Immature natural killer cell (primary cell): ENCODE measurements at places on chromosomes 4 and X. TPM values are rescaled to one million over a fixed set of nuclear protein-coding genes. Genes with fewer than 3 reads are reported as not detected.

Gene SMIM31
- polyA plus RNA-seq = not detected

DNA sequence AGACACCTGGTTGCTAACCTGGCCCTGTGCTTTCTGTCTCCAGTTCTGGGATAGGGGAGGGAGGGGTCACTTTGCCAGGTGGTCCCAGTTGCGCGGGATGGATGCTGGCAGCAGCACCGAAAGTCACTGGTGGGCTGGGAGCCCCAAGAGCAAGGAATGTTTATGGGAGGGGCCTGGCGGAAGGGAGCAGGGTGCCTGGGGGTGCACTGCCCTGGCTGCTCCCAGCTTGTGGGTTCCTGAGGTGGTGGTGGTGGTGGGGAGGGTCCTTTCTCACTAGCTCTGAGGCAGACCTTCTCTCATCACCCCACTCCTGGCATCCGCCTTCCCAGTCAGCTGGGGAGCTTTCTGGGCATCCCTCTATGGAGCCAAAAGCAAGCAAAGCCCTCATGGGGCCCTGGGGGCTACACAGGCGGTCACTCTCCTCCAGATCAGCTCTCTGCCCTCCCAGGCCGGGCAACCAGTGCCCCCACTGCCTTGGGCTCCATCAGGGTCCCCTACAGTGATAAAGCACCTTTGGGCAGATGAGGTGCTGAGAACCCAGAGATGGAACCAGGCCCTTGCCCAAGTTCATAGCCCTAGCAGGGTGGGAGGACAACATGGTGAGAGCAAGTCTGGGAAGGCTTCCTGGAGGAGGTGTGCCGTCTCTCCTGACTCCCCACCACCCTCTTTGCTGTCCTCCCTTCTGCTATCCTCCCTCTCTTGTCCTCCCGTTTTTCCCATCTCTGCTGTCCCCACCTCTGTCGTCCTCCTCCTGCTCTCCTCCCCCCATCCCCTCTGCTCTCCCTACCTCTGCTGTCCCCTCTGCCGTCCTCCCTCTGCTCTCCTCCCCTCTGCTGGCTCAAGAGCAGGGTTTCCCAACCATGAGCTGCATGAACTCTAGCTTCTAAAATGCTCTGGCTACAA, 16.0 kb downstream of the FGFR3 start:
- no peaks in the 10 kb centered on the region for H3K4me1 ChIP-seq
- no peak for DNase-seq
- no peak overlapping the region for H3K27ac ChIP-seq
- no peaks in the 10 kb centered on the region for H3K36me3 ChIP-seq

Gene ASB9
- 0.34 TPM for polyA plus RNA-seq

- peaks cover 5% of the 10 kb centered on the region for H3K27me3 ChIP-seq
- H3K4me1 ChIP-seq = peaks cover 2% of the 10 kb centered on the region
- H3K36me3 ChIP-seq = no peaks in the 10 kb centered on the region
- no peak overlapping the region for H3K4me3 ChIP-seq
Measured at GRCh38 chrX:68876731-68877130, 47.9 kb downstream of the EFNB1 start.

GRCh38 chr4:105510245-105510644, 36.4 kb upstream of the PPA2 start:
- no peak for DNase-seq
- H3K36me3 ChIP-seq = peaks cover 3% of the 10 kb centered on the region
- no peak overlapping the region for H3K4me3 ChIP-seq
- H3K27me3 ChIP-seq = peaks cover 4% of the 10 kb centered on the region
- H3K27ac ChIP-seq = no peak overlapping the region

Gene PLP1
- polyA plus RNA-seq = not detected

GRCh38 chrX:6599230-6599860, 64.4 kb upstream of the VCX3A start:
- H3K4me1 ChIP-seq = no peaks in the 10 kb centered on the region
- DNase-seq = no peak
- no peaks in the 10 kb centered on the region for H3K36me3 ChIP-seq
- no peak overlapping the region for H3K27ac ChIP-seq

DNA sequence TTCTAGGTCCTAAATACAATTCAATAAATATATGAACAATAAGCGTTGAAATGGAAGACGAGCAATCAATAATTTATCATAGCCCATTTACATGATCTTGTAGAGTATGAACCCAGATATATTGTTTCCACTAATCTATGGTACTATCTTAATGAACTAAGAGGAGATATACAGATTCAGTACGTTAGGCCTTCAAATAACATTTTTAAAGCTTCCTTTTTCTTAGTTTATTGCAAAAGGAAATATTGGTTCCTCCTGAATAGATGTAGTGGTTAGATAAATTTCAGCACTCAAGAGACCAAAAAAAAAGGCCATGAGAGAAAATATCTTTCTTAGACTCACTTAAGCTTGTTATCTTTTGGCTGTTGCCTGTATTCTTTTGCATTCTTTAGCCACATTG, 147.5 kb upstream of the PITX2 start:
- no peak for DNase-seq
- H3K27ac ChIP-seq = no peak overlapping the region
- no peaks in the 10 kb centered on the region for H3K27me3 ChIP-seq
- no peak overlapping the region for H3K4me3 ChIP-seq
- no peaks in the 10 kb centered on the region for H3K36me3 ChIP-seq

DNA sequence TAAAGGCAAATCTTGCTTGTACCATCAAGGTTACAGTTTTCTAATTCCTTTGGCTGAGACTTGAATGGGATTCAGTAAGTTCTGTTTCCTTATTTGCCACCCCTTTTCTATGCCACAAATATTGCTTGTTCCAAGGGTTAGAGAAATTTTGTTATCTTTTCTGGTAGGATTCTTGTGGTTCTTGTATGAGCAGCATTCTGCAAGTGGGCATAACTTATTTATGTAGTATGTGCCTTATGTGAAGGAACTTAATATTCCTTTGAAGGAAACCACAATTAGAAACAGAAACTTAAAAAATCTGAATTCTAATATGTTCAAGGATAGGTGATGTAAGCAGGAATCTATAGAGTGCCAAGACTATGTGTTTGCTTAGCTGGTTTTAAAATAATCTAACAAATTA, 53.1 kb upstream of the TSPAN5 start:
- H3K36me3 ChIP-seq = peaks cover 17% of the 10 kb centered on the region
- no peak for DNase-seq
- no peak overlapping the region for H3K4me3 ChIP-seq
- peaks cover 37% of the 10 kb centered on the region for H3K4me1 ChIP-seq
- H3K27ac ChIP-seq = no peak overlapping the region
- H3K27me3 ChIP-seq = peaks cover 3% of the 10 kb centered on the region

- no peak overlapping the region for H3K4me3 ChIP-seq
- H3K4me1 ChIP-seq = peaks cover 17% of the 10 kb centered on the region
- H3K27ac ChIP-seq = peak overlapping the region; percentile 57
Measured at GRCh38 chr4:876780-877179, 50.9 kb upstream of the CPLX1 start.

Gene ZXDA
- 2.5 TPM for polyA plus RNA-seq

Gene NEXMIF
- not detected for polyA plus RNA-seq

- H3K4me1 ChIP-seq = no peaks in the 10 kb centered on the region
- no peaks in the 10 kb centered on the region for H3K27me3 ChIP-seq
- no peak overlapping the region for H3K27ac ChIP-seq
- no peak overlapping the region for H3K4me3 ChIP-seq
Measured at GRCh38 chr4:94802091-94802490, 44.3 kb downstream of the BMPR1B start.

- no peaks in the 10 kb centered on the region for H3K27me3 ChIP-seq
- peak overlapping the region; percentile 31 for H3K27ac ChIP-seq
- DNase-seq = no peak
- H3K4me1 ChIP-seq = peaks cover 9% of the 10 kb centered on the region
- no peaks in the 10 kb centered on the region for H3K36me3 ChIP-seq
Measured at GRCh38 chr4:115292320-115293092, 179.1 kb upstream of the NDST4 start.

GRCh38 chr4:175784986-175785525, 27.0 kb downstream of the GPM6A start:
- no peak overlapping the region for H3K27ac ChIP-seq
- H3K4me3 ChIP-seq = no peak overlapping the region
- H3K4me1 ChIP-seq = no peaks in the 10 kb centered on the region
- DNase-seq = no peak
- H3K36me3 ChIP-seq = no peaks in the 10 kb centered on the region

Gene YY2
- polyA plus RNA-seq = 0.21 TPM

- H3K36me3 ChIP-seq = no peaks in the 10 kb centered on the region
- no peak for DNase-seq
- H3K4me3 ChIP-seq = no peak overlapping the region
- peaks cover 4% of the 10 kb centered on the region for H3K27me3 ChIP-seq
- no peak overlapping the region for H3K27ac ChIP-seq
Measured at GRCh38 chr4:182724414-182724813, 192.8 kb downstream of the DCTD start.

Gene GLRA2
- polyA plus RNA-seq = not detected

DNA sequence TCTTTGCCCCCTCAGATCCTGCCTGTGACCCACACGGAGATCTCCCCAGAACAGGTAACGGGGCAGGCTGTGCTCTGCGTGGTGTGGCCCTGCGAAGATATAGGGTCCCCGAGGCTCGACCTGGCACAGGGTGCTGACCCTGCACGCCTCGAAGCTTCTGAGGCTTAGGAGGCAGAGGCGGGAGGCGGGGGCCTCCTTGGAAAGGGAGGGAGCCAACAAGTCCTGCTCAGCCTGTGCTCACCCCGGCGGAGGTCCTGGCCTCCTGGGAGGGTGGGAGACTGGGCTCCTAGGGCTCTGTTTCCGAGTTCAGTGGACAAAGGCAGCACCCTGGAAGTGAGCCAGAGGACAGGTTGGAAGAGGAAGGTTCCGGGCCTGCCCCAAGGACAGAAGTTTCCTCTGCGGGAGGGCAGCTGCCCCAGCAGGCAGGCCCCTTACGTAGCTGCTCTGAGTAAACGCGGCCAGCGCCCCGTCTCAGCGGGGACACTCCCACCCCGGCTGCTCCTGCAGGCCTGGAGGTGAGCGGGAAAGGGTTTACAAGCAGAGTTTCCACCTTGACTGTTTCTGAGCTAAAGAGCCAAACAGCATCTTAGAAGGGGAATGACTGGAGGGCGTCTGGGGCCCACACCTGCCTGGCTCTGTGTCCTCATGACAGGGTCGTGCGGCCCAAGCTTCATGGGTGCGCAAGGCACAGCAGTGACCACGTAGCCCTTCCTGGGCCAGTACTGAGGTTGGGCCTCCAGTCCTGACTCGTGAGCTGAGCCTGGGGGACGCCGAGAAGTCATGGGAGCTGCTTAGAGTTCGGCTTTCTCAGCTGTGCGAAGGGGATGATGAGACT, 16.1 kb downstream of the TMEM175 start:
- H3K36me3 ChIP-seq = no peaks in the 10 kb centered on the region
- no peak overlapping the region for H3K4me3 ChIP-seq
- H3K27ac ChIP-seq = no peak overlapping the region
- DNase-seq = no peak
- peaks cover 3% of the 10 kb centered on the region for H3K27me3 ChIP-seq

Gene FGF2
- not detected for polyA plus RNA-seq

DNA sequence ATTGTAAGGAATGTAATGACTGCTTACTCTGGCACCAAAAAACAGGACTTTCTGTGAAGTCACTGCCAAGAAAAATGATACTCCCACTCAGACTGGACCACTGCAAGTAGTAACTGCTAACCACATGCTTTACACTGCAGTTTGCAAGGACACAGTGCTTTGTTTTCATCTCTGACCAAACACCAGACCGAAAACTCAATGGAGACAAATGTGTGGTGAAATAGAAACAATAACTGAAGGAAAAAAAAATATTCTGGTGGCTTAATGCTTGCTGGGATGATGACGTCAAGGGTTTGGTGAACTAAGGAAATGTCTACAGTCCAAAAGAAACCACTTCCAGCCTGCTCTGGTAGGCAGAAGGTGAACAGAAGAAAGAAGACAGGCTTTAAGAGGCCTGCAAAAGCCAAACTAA, 13.2 kb downstream of the GPC4 start:
- no peaks in the 10 kb centered on the region for H3K36me3 ChIP-seq
- peaks cover 2% of the 10 kb centered on the region for H3K27me3 ChIP-seq
- no peaks in the 10 kb centered on the region for H3K4me1 ChIP-seq
- H3K4me3 ChIP-seq = no peak overlapping the region
- no peak overlapping the region for H3K27ac ChIP-seq

DNA sequence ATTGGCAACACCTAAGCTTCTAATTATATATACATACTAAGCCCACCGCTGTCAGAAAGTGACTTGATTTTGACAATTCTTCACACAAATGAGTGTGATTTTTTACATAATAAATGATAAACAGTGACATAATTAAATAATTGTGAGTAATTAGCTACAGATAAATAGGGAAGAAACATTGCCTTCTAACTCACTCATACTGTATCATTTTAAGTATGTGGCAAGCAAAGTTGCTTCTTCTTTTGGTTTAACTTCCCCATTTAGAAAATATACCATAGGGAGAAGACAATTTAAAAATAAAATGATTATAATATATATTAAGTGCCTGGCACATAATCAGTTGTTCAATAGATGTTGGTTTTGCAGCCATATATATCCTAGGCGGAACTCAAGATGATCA, 644.2 kb downstream of the FSTL5 start:
- H3K27me3 ChIP-seq = no peaks in the 10 kb centered on the region
- H3K27ac ChIP-seq = no peak overlapping the region
- DNase-seq = no peak
- H3K4me3 ChIP-seq = no peak overlapping the region
- H3K4me1 ChIP-seq = no peaks in the 10 kb centered on the region
- no peaks in the 10 kb centered on the region for H3K36me3 ChIP-seq

- DNase-seq = no peak
- no peak overlapping the region for H3K27ac ChIP-seq
- H3K4me3 ChIP-seq = no peak overlapping the region
- no peaks in the 10 kb centered on the region for H3K4me1 ChIP-seq
- H3K27me3 ChIP-seq = no peaks in the 10 kb centered on the region
- no peaks in the 10 kb centered on the region for H3K36me3 ChIP-seq
Measured at GRCh38 chrX:87525771-87526229, 8.2 kb downstream of the KLHL4 start.

- H3K4me3 ChIP-seq = no peak overlapping the region
- H3K27me3 ChIP-seq = no peaks in the 10 kb centered on the region
Measured at GRCh38 chrX:118550792-118551191, 55.2 kb downstream of the DOCK11 start.

DNA sequence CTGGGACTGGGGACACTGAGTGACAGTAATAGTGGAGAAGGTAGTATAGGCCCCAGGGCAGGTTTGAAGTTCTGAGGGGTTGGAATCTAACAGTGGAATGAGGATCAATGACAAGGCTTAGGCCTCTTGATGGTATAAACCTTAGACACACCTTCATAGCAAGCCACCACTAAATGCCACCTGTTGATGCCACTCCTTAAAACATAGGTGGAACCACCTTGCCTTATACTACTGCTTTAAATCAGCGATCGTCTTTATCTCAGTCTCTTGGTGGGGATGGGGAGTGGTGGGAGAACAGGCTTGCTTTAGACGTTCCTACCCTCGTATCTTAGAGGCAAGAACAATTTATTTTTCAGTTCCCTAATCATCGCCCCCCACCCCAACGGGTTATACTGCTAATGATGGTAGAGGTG, 1.2 kb downstream of the RAB33B start:
- H3K4me3 ChIP-seq = peak overlapping the region; percentile 97
- H3K27ac ChIP-seq = peak overlapping the region; percentile 98
- no peaks in the 10 kb centered on the region for H3K36me3 ChIP-seq
- DNase-seq = no peak
- H3K4me1 ChIP-seq = peaks cover 68% of the 10 kb centered on the region

Gene OPN1MW3
- polyA plus RNA-seq = 0.16 TPM

Gene CT45A10
- not detected for polyA plus RNA-seq

Gene SOWAHD
- polyA plus RNA-seq = 0.69 TPM

Gene TMEM150C
- polyA plus RNA-seq = not detected
